ENCODE measurements at places on chromosomes 7 and 10.

DNA sequence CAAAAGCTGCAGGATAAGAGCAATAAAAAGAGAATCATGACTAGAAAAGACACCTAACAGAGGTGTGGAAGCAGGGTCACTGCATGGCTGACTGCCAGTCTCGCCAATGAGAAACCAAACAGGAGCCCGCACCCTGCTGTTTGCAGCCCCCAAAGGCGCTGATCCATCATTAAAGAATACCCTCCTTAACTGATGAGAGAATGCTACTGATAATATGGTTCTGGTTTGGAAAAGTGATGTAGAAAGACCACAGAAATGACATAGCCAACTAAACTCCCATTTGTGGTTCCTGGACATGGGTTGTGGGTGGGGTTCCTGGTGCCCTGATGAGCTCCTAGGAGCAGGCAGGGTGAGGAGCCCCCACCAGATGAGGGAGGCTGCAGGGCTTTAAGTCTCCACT lies 207.4 kb downstream of the TNS3 start:
- DNase-seq, result no peak

- DNase-seq, result no peak
Measured at GRCh38 chr7:123658023-123658422, 2.4 kb downstream of the LMOD2 start.

- DNase-seq, result no peak
Measured at GRCh38 chr7:78734626-78735025, 718.8 kb downstream of the MAGI2 start.

- no peak for DNase-seq
Measured at GRCh38 chr7:42236266-42236975, 588 bp downstream of the GLI3 start.

- no peak for DNase-seq
Measured at GRCh38 chr10:50557130-50557682, 66.5 kb downstream of the SGMS1 start.

DNA sequence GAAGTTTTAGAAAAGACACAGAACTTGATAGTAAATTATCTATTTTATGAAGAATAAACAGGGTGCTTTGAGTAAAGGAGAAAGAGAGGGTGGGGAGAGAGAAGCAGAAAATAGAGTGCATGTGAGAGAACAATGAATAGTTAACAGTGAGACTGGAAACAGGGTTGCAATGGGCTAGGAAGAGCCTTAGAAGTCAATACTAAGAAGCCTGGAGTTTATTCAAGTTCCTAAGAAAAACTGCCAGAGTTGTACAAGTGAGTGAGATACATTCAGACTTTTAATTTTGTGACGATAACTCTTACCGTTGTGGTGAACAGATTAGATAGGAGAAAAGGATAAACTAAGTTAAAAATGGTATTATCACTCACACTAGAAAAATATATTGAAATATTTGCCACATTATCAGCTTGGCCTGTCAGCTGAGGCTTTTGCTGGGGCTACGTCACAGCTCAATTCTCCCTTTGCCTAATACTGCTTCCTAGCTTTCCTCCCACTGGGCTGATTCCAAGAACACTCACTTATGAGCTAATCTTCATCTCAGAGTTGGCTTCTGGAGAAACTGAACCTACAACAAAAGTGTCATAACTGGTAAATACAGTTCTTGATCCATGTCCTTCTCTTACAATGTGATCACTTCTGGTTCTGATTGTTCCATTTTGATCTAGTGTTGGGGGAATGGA lies 92.7 kb downstream of the SEMA3D start:
- no peak for DNase-seq

DNA sequence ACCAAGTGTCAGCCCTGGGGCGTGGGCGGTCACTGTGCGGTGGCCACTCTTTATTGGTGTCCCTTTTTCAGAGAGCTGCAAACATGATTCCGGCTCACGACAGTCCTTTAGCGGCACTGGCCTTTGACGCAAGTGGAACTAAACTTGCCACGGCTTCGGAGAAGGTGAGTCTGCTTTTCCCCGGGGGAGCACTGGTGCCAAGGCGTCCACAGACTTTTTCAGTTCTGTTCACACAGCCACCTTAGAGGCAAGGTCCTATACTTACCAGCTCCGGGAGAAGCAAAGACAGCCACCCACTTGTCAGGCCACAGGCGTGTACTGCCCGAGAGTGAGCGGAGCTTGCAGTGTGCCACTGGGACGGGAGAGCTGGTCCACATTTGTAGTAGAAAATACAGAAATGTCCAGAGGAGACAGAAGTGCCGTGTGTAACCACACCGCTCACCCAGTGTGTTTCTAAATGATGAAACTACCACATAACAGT lies 27.9 kb downstream of the WIPI2 start:
- DNase-seq, result no peak

GRCh38 chr7:139131601-139132041 lies 22.1 kb upstream of the ZC3HAV1 start:
- DNase-seq, result no peak

GRCh38 chr7:117562759-117563158 lies 82.9 kb downstream of the CFTR start:
- no peak for DNase-seq

DNA sequence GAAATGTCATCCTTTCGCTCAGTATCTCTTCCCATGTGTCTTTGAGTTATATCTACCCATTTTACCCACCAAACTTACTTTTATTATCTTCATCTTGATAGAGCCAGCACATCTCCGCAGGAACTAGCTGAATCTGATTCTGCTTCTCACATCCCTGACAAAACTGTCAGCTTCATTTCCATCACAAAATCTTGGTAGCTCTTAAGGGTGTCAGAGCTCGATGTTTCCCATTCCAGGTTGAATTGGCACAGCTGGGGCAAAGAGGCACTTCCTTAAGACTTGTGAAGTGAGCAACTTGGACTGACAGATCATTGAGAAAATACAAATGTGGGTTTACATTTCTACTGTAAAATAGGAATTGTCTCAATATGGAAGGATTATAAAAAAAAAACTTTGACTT lies 434.5 kb downstream of the SUGCT start:
- no peak for DNase-seq

- no peak for DNase-seq
Measured at GRCh38 chr10:86349474-86349873, 17.1 kb downstream of the GRID1 start.

- DNase-seq, result peak; percentile 60
Measured at GRCh38 chr10:59177031-59177797, 771 bp downstream of the PHYHIPL start.

DNA sequence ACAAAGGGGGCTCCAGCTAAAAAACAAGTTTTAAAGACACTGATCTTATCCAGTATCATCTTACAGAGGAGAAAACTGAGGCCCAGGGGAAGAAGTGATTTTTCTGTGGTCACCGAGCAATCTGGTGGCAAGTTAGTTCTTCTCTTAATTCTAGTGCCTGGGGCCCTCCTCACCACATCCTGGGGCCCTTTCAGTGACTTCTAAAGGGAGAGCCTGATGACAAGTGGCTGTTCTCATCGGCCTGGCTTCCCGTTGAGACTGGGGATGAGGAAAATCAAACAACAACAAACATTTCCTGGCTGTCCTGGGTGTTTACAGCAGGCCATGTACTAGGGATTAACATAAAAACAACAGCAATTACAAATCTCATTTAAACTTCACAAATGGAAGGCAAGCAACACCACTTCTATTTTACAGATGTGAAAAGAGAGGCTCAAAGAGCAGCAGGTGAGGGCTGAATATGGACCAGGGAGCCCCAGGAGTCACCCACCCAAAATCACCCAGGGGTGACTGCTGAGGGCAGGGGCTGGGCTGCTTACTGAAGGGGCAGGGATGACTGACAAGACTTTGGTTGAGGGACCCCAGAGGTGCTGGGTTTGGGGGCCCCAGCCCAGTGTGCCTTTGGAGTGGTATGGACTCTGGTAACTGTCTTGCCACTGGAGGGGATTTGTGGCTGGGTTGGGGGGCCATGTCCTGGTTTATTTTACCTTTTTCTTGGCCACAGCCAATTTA lies 24.7 kb upstream of the MTPAP start:
- no peak for DNase-seq

GRCh38 chr7:83148776-83149175 lies 13.9 kb downstream of the PCLO start:
- DNase-seq, result no peak

DNA sequence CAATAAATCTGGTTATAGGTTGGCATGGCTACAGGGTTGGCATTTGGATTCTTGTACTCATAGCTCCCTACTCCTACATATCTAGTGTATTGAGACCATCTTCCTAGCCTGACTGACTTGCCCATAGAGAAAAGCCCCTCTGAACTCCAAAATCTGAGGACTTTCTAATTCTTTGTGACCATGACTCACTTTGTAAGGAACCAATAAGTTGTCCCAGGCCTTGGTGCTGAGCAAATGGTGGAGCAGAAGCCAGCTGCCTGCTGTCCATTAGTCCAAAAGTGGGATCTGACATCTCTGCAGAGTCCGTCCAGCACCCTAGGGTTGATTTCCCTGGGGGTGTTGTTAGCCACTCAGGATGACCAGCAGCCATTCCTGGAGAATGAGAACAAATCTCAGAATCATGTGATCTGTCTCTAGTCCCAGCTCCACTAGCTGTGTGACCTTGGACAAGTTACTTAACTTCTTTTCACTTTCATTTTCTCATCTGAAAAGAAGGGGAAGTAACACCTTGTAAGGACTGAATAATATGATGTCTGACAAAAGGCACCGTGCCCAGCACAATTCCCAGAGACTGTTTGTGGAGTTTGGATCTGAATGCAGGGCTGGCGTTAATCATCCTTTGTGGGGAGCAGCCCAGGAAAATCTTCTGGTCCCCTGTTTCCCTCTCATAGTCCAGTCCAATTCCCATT lies 44.1 kb downstream of the MTURN start:
- DNase-seq, result no peak

DNA sequence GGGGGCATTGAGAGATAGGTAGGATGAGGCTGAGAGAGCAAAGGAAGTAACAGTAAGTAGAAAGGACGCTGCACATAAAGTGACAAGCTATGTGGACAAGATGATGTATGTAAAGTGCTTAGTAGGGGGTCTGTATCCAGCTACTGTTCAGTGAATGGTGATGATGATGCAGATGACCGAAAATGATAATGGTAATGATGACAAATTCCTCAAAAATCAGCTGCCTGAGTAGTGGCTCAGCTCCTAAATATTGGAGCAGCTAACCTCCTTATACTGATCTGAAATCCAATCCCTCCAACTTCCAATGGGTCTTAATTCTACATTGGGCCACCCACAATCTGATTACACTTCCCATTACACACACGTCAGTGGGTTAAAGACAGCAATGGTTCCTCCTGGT lies 27.1 kb upstream of the KCNMA1 start:
- DNase-seq, result no peak

DNA sequence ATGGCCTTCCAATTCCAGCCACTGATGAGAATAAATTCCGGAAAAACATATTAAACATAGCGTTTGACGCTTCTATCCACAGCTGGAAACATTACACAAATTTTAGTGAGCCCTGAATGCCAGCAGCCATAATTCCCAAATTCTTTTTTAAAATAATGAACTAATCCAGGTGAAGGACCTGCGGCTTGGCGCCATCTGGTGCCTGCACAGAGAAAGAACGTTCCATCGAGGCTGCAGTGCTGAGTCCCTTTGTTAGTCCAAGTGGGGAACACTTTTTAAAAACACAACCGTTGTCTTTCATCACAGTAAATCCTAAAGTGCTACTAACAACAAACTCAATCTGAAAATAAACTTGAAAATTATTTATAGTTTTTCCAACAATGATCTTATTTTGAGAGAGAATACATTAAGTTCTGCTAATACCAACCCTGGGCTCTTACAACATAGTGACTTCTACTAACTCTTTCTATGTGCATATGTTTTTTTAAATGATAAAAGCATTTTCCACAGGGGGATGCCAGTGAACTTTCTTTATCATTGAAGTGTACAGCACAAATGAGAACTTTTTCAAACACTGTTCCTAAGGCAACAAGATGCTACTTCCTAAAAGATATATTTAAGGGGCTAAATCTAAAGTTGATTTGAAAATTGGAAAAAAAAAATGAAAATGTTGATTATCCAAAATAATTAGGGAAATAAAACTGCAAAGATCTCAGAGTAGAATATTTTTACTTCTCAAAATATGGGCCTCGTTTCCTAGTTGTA lies 166.9 kb upstream of the RNF32 start:
- peak; percentile 42 for DNase-seq

DNA sequence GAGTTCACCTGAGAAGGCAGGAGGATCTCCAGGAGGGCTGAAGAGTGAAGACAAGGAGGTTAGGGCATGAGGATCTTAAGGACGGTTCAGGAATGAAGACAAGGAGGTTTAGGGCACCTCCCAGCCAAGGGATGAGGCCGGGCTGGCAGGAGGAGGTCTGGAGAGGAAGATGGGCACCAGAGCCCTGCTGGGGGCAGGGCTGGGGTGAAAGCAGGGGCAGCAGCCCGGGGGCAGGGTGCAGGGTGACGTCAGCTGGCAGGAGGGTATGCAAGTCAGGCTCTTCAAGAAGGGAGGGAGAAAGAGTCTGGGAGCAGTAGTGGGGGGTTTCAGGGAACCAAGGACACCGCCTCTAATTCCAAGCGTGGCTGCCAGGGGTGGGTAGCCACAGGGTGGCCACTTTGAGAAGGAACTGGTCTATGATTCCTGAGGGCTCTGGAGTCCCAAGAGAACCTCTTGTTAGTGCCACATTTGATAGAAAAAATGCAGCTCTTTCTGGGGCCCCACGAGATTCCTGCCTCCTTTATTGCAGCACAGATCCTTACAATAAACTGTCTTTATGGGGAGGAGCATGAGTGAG lies 101.6 kb downstream of the C10orf90 start:
- no peak for DNase-seq

DNA sequence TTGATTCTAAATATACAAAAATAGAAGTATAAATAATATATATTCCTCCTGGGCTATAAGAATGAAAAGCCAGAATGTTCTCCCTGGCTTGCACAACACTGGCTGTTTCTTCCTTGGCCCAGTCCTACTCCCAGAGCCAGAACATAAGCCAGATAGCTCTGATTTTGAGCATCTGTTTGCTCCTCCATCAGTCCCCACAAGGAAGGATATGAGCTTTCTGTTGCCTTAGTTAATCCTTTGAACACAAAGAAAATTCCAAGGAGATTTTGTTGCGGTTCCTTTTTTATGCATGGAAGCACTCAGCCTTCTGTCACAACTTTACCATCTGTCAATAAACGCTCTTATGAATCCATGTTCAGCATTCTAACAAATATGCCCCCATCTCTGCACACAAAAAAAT lies 361.8 kb downstream of the IPMK start:
- DNase-seq, result no peak

DNA sequence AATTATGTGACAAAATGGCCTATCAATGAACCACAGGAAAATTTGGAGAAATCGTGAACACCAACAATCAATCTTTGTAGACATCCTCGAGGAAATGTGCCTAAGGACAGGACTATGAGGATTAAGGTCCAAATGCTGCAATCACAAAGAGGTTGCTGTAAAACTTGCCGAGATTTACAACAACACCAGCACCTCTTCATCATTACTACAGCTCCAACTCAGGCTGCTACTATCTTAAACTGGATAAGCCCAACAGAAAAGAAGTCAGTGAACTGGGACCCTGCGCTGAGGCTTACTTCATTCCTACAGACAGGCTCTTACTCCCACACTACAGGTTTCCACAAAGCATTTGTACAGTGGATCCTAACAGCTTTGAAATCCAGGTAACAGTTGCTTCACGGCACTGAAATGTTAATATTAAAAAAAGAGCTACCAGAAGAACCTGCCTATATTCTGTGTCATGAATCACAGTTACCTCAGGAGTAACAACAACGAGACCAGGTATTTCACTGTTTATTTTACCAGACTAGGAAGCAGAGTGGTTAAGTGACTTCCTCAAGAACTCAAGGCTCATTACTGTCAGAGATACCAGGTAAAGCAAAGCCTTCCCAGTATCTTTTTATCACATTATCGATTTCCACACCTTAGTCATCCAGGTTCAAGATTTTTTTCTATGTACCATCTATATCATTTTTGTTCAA lies 23.9 kb downstream of the CACUL1 start:
- no peak for DNase-seq
